Right kidney (tissue), 9 donors: ENCODE measurements at places on chromosomes 3 and 15.

- DNase-seq = no peak
Measured at GRCh38 chr3:42036483-42036823, 54.7 kb upstream of the TRAK1 start.

DNA sequence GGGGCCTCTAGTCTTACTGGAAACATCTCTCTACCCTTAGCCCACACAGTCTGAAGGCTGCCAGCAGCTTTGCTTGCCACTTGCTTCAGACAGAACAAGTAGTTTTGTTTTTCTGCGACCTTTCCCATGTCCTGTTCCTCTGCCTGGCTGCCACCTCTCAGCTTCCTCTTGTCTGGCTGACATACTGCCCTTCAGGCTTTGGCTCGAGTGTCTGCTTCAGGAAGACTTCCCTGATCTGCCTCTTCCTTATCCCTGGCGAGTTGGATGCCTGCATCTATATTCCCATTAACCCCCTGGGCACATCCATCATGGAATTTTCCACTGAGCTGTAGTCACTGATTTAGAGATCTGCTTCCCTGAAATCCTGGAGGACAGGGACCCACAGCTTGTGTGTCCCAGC is 25.1 kb upstream of the CPNE9 start:
- no peak for DNase-seq

- DNase-seq = no peak
Measured at GRCh38 chr3:52705438-52705687, 228 bp downstream of the GLT8D1 start.

- DNase-seq = no peak
Measured at GRCh38 chr3:143726727-143727126, 121.5 kb downstream of the SLC9A9 start.

DNA sequence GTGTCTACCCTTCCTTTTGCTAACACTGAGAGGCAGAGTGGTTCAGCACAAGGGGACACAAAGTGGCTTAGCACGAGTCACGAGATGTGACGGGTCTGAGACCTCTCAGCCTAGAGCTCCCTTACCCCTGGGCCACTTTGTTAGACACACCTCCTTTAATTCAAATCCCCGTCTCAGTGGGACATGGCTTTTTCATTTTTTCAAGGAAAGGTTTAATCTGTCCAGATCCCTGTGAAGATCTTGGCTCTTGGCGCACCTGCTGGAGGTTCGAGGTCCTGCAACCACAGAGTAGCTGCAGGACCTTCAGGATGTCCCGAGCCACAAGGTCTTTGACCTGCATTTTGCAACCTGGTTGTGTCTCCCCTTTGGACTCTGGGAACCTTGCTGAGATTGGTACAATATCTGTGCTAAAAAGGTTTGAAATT is 52.0 kb downstream of the LPP start:
- no peak for DNase-seq

GRCh38 chr3:121819236-121819635 is 15.6 kb downstream of the IQCB1 start:
- no peak for DNase-seq

DNA sequence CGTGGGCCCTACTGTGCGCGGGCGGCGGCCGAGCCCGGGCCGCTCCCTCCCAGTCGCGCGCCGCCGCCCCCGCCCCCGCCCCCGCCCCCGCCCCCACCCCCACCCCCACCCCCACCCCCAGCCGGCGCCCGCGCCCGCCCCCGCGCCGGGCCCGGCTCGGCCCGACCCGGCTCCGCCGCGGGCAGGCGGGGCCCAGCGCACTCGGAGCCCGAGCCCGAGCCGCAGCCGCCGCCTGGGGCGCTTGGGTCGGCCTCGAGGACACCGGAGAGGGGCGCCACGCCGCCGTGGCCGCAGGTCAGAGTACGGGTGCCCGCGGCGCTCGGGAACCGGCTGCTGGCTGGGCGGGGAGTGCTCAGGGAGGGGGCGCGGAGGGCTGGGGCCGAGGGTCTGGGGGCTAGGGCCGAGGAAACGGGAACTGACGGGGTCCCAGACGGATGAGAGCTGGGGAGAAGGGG is 1.1 kb upstream of the PPARG start:
- no peak for DNase-seq

DNA sequence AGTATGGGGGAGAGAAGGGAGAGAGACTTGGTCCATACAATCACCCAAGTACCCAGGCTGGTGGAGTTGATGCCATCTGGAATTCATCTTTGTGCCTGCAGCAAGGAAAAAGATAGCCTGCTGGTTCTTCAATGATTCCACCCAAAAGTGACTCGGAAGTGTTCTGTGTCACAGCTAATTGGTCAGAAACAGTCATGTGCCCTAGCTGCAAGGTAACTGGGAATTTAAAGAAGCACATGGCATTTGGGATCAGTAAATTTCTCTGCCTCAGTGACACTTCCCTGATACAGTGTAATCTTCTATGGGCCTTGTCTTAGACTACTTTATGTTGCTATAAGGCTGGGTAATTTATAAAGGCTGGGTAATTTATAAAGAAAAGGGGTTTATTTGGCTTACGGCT is 17.5 kb downstream of the TLNRD1 start:
- DNase-seq = no peak

DNA sequence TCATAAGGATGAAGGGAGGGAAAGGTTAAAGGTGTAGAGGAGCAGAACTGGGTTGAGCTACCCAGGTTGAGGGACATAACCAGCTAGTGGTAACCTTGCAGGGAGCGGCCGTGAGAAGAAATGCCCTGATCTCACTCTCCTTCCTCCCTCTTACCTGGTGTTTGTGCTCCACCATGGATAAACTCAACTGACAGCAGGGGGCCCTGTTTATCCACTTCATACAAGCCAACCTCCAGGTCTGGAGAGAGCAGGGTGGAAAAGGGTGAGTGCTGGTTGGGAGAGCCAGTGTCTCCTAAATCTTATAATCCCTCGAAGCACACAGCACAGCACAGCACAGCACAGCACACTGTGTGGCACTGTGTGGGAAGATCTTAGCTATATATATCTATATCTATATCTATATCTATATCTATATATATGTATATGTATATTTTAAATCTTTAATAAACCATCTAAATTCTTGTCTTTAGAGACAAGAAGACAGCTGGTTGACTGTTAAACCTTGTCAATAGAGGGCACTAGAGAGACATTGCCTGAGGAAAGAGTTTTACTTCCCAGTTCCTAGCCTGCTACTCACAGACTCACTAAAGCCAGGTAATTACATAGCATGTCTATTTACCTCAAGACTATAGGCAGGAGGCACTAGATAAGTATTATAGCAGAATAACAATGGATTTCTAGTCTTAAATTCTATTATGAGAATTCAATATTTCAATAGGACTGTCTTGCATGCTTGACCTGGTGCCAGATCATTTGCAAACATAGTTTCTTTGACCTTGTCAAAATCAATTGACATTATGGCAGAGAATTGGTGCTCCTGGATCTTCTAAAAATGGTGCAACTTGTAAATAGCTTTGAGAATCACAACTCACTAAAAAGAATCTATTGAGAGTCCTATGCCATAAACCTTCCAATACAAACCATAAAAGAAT is 21.7 kb upstream of the FMN1 start:
- DNase-seq = no peak

- no peak for DNase-seq
Measured at GRCh38 chr15:84725001-84725491, 9.1 kb upstream of the SEC11A start.

GRCh38 chr3:89157575-89157974 is 50.2 kb downstream of the EPHA3 start:
- DNase-seq = no peak

DNA sequence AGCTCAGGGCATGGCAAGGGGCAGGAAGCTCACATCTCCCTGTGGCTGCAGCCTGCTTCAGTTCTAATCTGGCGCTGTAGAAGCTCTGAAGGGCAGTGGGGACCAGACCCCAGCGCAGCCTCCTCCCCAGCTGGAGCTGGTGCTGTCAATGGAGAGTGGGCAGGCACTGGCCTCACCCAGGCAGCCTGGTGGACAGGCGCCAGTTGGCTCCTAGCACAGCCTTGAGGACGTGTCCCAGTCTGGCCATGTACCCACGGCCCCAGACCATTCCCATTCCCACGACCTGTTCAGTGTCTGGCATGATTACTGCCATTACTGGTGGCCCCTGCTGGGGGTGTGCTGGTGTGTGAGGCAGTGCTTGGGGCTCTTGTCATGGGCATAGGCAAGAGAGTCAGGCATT is 16.3 kb downstream of the TYRO3 start:
- no peak for DNase-seq

DNA sequence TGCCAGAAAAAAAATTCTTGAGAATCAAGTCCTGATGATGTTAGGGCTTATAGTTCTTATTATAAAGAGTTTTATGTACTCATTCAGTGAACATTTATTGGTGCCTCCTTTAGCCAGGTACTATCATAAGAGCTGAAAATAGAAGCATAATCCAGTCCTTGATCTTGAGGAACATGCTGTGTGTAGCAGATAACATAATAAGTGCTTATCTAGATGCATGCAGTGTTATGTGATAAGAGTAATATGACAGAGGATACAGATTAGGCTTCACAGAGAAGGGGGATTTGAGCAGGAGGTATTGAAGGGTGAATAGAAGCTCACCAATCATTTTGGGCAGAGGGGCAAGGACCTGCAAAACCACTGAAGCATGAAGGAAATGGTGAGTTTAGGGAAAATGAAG is 1.1 kb downstream of the CCR2 start:
- no peak for DNase-seq

DNA sequence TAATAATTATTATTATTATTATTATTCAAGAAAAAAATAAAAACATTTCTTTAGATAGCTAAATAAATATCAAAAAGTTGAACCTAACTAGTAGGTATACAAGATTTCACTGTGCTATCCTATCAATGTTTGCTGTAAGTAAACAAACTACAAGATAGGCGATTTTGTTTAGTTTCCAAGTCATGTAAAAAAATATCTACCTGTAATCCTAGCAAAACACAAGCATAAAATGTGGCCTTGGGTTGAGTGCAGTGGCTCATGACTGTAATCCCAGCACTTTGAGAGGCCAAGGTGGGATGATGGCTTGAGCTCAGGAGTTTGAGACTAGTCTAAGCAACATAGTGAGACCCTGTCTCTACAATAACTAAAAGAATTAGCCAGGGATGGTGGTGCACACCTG is 71.6 kb upstream of the CSPG5 start:
- no peak for DNase-seq

DNA sequence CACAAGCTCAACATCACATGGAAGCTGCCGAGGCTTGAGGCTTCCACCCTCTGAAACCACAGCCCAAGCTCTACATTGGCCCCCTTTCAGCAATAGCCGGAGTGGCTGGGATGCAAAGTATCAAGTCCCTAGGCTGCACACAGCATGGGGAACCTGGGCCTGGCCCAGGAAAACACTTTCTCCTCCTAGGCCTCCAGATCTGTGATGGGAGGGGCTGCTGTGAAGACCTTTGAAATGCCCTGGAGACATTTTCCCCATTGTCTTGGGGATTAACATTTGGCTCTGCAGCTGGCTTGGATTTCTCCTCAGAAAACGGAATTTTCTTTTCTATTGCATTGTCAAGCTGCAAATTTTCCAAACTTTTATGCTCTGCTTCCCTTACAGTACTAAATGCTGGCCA is 18.2 kb downstream of the HRG start:
- no peak for DNase-seq

DNA sequence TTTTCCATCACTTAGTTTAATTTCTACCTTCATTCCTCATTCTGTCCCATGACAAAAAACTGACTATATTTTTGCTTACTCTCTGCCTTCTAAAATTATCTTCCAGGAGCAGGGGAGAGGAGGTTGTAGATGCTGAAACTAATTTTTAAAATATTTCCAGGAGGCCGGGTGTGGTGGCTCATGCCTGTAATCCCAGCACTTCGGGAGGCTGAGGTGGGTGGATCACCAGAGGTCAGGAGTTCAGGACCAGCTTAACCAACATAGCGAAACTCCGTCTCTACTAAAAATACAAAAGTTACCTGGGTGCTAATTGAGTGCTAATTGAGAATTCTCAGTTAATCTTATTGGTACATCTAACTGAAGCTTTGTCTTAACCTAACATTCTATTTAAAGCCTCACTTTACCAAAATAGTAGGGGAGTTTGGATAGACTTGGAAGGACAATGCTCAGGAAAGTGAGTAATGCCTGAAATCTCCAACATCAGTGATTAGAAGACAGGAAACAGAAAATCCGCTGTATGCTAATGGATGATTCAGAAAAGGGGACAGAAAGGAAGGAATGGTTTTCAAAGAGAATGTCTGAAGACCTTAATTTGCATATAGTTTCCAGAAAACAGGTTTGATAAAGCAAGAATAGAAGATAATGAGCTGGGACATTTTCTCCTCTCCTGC is 336.1 kb downstream of the GBE1 start:
- no peak for DNase-seq

- DNase-seq = no peak
Measured at GRCh38 chr3:48915296-48915695, 3.3 kb upstream of the ARIH2 start.

- no peak for DNase-seq
Measured at GRCh38 chr3:126498929-126499328, 18.6 kb downstream of the UROC1 start.

- no peak for DNase-seq
Measured at GRCh38 chr15:64001148-64001547, 45.1 kb downstream of the DAPK2 start.

DNA sequence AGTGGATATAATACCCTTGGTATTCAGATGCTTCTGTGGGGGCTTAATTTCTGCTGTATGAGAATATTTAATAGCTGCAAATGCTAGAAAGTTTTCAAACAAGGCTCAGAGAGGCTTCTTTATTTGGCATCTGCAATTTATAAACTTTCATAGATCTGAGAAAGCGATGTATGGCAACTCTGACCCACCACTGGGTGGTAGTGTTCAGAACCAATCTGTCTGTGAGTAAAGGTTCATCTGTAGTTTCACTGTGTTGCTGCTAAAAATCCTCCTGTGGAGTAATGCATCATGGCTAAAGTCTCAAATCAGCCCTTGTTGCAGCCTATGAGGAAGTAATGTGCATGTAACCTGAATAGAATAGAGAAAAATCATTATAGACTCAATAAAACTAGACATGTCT is 47.4 kb downstream of the CLSTN2 start:
- no peak for DNase-seq

DNA sequence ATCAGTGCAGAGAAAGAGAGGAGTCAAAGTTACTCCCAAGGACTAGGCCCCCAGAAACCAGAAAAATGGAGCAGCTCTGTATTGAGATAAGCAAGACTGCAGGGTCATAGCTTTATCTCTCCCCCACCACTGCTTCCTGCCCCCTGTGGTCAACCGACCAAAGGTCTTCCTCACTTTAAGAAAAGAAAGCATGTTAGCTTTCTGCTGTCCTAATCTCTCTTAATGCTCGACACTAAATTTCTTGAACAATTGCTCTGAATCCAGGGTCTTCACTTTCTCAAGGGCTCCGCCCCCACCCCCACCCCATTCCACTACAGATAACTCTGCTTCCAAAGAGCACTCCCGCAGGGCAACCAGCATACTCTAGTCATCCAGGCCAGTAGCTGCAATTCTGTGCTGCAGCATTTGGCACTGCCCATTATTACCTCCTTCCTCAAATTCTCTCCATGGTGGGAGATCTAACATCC is 31.9 kb downstream of the TNIK start:
- no peak for DNase-seq

DNA sequence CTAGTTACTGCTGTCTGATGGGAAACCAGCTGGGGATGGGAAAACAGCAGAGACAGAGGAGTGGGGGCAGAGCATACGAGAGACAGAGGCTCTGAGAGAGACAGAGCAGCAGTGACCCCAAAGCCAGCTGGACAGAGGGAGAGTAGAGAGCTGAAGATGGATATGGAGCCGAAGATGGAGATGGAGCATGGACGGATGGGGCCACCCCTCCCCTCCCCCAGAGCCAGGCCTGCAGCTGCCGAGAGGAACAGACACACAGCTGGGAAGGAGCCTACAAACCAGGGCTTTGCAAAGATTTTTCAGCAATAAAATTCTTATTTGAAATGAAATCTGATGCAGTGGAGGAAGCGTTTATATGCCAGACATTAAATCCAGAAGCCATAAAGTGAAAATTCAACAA is 167.6 kb upstream of the LINGO1 start:
- DNase-seq = no peak
